ENCODE measurements at places on chromosomes 12 and 14.

GRCh38 chr12:3538466-3539030 lies 47.5 kb downstream of the PRMT8 start:
- no peak for DNase-seq

DNA sequence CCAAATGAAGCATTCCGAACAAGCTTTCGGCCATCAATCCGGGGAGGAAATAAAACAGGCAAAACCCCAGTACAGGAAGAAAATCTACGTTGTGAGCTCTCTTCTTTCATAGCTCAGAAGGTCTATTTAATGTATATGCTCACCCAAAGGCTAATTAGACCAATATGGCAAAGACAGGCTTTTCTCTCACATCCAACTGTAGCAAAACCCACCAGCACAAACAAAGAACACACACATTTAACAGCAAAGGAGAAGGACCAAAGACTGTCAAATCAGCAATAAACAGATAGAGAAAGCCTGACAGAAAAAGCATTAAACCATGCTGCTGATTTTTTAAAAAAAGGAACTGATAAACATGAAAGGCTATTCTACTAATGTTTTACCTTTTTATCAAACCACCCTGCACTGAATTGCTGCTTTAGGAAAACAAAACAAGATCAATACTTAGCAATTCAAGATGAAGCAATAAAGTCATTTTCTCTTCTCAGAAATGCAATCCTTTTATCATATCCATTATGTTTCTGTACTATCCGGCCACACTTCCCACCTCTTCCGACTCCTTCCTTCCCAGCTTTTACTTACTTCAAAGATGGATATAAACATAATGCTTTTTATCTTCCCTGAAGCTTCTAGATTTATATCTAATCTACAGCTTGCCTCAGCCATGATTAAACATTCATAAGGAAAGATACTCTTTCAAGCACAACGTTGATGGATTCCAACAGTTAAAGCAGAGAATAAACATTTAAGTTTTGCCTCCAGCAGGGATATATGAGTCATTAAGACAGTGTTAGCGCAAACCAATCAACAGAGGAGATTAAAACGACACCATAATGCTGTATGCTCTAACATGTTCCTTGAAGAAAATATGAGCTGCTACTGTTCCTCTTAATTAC lies 74.6 kb upstream of the BBS10 start:
- peak; percentile 61 for DNase-seq

DNA sequence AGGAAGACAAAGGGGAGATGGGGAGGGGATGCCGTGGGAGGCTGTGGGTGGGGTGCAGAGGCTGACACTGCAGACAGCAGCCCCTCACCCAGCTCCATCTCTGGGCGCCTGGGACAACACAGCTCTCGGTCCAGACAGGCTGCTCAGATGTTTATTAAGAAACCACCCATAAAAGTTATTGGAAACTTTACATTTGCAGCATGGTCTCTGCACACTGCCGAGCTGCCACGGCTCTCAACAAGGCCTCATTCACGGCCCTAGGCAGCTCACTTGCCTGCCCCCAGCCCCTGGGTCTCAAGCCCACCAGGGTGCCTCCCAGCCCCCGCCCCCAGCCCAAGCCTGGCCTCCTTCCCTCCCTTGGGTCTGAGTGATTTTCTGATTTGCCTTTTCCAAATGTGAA lies 21.0 kb upstream of the COL2A1 start:
- no peak for DNase-seq

GRCh38 chr12:66232263-66232662 lies 43.2 kb downstream of the IRAK3 start:
- DNase-seq, result no peak

GRCh38 chr14:65211341-65211987 lies 109.1 kb upstream of the MAX start:
- peak; percentile 75 for DNase-seq

DNA sequence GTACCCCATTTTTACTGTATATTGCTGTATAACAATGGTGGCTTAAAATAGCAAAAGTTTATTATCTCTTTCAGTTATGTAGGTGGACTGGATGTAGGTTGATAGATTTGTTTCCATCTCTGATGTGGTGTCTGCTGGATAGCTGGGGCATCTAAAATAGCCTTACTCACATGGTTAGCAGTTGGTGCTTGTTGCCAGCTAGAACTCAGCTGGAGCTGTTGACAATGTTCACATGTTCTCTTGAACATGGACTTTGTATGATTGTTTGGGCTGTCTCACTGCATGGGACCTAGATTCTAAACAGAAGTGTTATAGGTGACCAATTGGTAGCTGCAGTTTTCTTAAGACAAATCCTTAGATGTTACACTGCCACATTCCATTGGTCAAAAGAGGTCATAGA lies 126.9 kb downstream of the GPHN start:
- peak; percentile 26 for DNase-seq

DNA sequence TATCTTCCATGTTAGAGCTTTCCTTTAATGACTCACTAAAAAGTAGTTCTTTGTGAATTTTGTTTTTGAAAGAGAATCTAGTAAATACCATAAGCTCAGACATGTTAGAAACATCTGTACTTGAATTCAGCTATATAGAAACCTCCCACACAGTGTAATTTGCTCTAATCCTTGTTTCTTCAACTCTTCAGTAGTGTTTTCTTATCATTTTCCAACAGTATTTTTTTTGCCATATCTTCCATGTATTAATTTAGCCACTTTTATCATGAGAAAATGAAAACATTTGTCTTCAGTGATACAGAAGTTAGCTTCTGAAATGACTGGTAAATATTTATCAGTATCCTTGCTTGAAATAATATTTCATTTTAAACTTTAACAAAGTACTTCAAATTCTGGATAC lies 73.6 kb downstream of the ARID2 start:
- peak; percentile 11 for DNase-seq

DNA sequence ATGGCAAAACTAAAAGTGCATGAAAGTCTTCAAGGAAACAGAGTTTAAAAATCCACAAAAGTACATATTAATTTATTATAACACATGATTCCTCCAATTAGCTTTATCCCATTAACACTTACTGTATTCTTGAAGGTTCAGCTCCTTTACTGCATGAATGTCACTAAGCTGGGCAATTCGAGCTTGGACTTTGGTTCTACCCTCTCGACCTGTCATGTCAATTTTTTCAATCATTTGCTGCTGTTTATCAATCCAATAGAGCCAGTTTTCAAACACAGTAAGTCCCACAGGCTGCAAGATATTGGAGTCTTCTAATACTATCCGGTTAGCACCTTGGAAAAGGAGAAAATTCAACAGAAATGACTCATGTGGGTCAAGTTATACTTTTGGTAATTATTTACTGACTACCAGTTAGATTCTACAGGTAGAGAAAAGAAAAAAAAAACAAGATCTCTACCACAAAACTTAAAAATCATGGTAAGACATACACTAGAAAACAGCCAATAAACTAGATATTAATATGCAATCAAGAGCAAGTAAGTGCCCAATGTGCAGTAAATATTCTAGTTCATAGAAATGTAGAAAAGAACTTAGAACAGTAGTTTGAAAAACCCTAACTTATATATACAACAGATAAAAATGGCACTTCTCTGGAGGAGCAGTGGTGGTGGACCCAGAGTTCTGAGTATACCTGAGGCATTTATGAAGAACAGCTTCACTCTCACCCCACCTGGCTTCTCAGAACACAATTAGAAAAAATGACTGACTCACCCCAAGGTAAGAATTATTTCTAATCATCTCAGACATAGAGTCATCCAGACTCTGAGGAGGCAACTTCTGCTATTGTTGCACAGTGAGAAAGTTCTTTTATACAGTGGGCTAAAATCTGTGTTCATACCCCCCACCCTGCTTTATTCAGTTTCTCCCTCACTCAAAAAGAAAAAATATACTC lies 67.7 kb downstream of the BCL2L14 start:
- no peak for DNase-seq

- DNase-seq, result peak; percentile 25
Observed at GRCh38 chr14:103679351-103679750, 35.9 kb downstream of the XRCC3 start.

DNA sequence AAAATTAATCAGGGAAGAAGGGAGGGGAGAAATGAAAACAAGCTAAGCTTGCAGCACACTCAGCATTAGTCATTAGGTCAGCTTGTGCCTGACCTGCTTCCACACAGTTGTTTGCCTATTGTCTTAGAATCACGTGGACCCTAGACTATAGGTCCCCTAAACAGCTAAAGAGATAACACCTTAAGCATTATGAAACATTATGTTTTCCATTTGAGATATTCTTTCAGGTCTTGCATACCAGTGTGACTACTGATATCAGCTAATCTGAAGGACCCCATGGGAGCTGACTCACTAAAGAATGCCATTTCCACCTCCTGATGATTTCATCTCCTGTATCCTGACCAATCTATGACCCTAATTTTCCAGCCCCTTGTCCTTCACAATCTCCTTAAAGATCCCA lies 154.1 kb upstream of the FUT8 start:
- DNase-seq, result peak; percentile 74

DNA sequence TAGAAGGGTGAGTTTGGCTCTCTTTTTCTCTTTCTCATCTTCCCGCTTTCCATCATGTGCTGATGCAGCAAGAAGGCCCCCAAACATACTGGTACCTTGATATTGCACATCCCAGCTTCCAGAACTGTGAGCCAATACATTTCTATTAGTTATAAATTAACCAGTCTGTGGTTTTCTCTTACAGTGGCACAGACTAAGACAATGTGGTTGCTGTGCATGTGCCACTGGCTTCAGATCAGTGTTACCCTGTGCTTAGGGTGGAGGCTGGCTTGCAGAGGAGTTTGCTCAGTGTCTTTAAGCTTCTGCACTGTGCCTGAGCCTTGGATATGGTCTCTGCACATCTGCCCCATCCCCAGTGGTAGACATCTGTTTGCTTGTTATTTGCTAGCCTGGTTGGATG lies 5.5 kb downstream of the IFI27L2 start:
- DNase-seq, result no peak

DNA sequence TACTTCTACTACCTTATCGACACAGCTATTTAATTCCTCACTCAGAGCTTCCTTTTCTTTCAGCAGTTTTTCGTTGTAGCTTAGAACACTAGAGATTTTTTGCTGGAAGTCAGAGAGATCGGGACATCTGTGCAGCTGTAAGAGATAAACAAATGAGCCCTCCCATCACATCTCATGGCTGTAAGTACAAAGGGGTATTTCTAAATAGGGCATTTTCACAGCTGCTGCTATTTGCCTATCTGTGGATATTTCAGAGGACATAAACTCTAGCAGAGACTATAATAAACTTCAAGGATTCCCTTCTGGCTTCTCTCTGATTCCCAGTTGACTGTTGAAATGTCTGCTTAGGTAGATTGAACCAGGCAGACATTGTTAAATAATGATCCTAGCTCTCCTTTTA lies 76.1 kb upstream of the SAV1 start:
- no peak for DNase-seq

- peak; percentile 12 for DNase-seq
Observed at GRCh38 chr14:20400965-20401593, 12.2 kb downstream of the TEP1 start.

DNA sequence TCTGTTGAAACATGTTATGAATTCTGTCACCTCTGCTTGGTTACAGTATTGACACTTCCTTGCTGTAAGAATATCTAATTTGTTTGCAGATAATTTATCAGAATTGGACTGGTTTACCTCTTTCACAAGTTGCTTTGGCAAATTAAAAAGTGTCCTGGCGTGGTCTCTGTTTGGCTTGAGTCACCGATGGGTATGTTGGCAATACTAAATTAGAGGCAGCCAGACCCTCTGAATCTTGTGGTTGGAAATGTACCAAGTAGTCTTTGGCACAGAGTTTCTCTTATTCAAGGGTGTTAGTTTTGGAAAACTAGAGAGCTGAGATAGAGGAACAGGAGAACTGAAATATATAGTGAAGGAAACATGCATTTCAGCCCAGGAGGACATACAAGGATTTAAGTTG lies 521.1 kb upstream of the MGAT4C start:
- DNase-seq, result no peak

DNA sequence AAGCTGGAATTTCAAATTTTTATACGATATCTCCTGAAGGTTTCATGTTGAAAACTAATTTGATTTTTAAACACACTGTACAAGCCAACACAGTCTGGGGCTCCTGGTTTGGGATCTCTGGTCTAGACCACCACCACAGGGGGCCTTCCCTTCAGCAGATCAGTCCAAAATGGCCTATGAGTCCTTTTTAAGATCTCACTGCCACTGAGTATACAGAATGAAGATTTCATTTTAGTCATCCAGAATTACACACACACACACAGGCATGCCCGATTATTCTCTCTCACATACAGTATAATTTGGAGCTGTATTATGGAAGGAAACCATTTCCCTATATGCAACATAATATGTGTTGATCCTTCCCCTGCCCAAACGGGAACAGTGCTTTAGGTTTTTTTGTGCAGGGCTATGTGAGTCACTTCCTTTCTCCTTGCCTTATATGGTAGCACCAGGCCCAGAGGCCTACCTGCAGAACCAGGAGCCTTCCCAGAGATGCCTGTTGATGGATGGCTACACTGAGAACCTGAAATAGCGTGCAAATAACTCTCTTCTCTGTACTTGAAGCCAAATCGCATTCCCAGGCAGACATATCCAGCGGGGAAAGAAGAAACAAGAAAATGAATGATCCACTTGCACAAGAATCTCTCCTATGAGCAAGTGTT lies 28.1 kb upstream of the WNK1 start:
- DNase-seq, result no peak

DNA sequence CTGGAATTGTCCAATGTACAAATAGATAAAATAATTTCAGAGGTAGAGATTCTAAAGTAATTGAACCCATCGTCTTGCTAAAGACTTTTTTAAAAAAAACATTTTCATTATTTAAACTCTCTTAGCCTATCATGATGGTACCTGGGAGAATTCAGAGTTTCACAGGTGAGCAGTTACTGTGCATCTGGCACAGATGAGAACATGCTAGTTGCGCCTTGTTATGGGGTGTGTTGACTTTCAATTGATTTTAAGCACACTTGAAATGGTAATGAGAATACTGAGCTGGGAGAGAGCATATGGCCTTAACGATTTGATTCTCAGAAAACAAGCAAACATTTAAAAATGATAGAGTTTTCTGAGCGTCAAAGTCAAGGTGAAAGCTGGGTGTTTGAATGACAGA lies 66.6 kb downstream of the FLRT2 start:
- no peak for DNase-seq

- DNase-seq, result peak; percentile 83
Observed at GRCh38 chr12:118337194-118337838, 35.4 kb downstream of the TAOK3 start.

DNA sequence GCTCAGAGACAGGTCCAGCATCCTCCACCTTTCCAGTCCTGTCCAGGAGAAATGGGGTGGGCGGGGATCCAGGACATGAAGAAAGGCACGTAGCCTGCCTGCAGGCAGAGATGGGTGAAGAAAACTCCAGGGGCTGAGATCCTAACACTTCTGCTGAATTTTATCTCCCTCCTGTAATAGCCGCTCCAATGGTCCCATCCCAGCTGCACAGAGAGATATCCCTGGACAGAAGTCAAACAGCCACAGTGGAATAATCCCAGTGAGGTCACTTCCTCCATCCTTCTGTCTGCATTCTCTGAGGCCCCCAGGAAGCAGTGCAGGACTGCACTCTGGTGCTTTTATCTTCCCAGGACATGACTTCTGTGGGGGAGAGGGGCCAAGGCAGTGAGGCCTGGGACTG lies 26.3 kb downstream of the KRT18 start:
- DNase-seq, result peak; percentile 81

GRCh38 chr12:47992776-47993175 lies 11.5 kb downstream of the COL2A1 start:
- DNase-seq, result no peak

Measured in EH (cell line).